Stimulated activated CD4-positive, alpha-beta T cell treated with anti-CD3 and anti-CD28 coated beads, Interleukin-2, amount 100 ng/mL, for 48 hours (primary cell): ENCODE measurements at places on chromosomes 16 and 17.

DNA sequence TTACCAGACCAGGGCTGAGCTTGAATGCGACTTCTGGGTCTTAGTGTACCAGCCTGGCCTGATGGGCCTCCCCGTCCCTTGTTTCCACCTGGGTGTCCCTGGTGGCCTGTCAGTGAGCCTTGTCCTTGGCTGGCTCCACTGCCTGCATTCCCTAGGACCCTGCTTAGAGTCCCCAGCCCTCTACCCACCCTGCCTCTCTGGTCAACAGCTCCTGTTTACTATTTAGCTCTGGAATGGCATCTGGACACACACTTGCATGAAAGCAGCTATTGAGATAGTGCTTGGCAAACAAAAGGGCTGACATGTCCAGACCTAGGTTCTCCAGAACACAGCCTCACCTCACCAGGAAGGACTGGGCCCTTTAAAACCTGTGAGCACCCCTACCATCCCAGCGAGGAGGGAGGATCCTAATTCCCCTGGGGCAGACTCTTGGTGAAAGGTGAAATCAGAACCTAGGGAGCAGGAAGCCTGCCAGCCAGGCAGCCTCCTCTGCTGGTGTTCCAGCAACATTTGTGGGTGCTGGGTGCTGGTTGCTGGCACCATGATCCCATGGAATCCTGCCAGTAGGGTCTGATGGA lies 38.8 kb downstream of the RAI1 start:
- DNase-seq: no peak

DNA sequence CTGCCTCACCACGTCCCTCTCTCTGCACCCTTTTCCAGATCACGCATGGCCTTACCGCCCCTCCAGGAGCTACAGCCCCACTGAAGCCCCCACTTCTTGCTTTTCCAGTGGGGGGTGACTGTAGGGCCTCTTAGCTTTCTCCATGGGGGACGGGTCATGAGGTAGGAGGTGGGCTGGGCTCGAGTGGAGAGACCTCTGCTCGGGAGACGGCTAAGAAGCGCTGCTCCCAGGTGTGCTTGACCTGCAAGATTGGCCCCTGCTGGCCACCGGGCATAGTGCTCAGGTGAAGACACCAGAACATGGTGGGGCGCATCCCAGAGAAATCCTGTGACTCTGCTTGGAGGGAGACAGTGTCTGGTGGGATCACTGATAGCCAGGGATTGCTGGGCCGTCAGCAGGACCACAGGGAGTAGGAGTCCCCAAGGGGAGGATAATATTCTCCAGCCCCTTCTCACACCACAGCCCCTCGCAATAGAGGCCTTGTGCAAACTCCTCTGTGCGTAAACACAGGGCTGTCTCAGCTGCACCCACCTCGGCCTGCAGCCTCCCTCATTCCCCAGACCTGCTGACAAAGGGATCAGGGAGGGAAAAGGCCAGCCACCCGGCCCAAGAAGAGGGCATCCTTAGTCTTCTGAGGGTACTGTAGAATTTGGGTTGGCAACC lies 8.9 kb upstream of the GALK1 start:
- DNase-seq: no peak

- no peak for DNase-seq
These were observed 72.7 kb downstream of the SDR42E1 start for GRCh38 chr16:81938326-81939163.

GRCh38 chr16:88298833-88299745 lies 83.7 kb upstream of the ZNF469 start:
- DNase-seq: peak; percentile 4

DNA sequence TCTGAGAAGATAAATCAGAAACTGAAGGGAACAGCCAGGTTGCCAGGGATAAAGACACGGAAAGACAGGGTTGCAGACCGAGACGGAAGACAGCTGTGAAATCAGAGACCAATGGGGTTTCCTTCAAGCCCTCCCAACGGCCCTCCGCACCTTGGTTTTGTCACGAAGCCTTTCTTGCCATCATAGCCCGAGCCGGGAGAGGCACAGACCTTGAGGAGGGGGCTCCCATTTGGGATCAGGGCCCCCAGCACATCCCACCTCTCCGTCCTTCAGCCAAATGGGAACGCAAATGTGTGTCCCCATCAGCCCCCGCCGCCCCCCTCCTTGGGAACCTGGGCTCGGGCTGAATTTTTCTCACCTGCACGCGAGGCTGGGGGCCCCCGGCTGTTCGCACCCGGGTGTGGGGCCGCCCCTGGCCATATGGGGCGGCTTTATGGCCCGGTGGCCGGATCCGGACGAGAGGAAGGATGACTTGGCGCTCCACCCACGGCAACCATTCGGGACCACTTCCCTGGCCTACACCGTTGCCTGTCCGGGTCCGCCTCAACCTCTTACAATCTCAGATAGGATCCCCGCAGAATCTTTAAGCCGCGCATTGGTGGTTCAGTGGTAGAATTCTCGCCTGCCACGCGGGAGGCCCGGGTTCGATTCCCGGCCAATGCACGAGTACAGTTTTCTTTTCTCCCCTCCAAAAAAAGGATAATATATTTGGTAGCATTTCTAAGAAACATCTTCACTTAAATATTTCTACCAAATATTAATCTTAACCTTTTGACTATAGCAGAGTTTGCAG lies 1.4 kb upstream of the HES7 start:
- DNase-seq: peak; percentile 96

DNA sequence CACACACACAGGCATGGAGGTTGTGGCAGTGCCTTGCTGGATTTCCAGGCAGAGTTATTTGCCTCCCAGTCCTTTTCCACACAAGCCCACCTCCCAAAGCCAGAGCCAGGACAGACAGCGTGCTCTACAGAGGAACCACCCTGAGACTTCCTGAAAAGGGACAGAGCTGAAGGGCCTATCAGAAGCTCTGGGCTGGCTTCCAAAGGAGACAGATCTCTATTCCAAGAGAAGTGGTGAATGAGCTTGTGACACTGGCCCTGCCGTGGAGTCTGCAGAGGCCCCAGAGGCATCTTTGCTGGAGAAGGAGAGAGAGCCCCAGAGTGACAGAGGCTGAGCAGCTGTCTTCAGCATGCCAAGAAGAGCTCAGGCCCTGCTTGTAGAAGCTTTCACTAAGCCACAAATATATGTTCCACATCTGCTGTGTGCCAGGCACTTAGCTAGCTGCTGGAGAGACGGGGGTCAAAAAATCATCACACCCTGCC lies 8.3 kb upstream of the LPCAT2 start:
- no peak for DNase-seq

DNA sequence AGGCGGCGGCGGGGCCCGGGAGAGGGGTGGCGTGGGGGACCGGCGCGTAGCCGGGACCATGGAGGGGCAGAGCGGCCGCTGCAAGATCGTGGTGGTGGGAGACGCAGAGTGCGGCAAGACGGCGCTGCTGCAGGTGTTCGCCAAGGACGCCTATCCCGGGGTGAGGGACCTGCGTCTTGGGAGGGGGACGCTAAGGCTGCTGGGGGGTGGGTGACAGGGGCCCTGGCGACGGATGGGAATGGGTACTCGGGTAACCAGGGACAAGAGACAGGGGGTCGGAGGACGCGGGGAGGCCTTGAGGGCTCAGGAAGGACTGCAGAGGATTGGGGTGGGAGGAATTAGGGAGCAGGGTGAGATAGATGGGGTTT lies 243 bp downstream of the RND2 start:
- DNase-seq: no peak

DNA sequence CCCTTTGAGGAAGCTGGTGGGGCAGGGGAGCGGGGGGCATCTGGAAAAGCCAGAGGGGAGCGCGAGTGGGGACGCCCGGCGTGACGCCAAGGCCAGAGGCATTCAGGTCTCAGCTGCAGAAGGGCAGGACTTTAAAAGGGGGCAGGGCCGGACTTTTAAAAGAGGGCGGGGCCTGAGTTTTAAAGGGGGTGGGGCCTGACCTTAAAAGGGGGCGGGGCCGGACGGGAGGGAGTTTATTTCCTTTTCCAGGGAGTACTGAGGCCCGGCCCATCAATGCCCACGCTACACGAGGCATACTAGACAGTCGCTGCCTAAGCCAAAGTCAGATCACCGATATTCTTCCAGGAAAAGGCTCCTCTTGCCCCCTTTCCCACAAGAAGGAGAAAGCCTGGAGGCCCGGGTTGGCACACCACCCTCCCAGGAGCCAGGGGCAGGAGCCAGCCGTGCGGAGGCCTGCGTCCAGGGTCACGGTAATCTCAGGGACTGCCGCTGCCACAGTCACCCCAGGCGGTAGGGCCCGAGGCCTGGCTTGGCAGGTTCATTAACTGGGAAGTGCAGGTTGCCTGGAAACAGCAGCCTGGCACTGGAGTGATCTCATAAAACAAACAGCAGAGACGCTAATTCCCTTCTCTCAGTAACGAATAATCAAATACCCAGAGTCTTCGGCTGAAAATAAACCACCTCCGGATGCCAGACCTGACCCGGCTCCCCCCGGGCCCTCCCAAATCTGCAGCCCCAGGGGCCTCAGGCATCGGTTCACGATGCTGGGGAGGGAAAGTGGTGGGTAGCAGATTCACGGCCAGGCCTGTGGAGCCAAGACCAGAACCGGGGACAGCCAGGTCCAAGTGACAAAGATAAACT lies 90.7 kb downstream of the TIMM22 start:
- no peak for DNase-seq

- no peak for DNase-seq
These were observed 8.5 kb upstream of the YPEL3 start for GRCh38 chr16:30104492-30104891.

DNA sequence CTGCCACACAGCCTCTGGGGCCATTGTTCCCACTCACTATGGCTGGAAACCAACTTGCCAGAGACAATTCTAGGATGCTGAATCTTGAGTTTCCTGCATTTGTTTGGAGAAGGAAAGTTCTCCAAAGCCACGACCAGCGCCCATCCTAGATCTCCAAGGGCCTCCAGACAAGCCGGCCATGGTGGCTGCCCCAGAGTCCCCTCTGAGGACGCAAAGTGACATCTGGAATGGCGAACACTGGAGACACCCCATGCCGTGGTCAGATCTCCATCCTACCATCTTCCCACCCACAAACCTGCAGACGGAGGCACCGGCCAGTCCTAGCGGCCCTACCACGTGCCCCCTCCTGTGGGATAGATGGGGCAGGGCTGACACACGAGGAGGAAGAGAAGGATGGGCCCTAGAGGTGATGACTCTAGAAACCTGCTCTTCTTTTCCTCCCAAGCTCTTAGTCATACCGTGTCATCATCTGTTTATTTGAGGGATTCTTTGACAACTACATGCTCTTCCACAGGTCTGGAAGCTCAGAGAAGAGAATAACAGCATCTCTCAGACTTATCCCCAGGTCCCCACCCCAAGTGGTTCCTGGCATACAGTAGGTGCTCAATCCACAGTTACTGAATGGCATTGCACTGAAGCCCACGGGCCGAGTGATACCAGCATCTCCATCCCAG lies 71.3 kb downstream of the MYH11 start:
- no peak for DNase-seq

DNA sequence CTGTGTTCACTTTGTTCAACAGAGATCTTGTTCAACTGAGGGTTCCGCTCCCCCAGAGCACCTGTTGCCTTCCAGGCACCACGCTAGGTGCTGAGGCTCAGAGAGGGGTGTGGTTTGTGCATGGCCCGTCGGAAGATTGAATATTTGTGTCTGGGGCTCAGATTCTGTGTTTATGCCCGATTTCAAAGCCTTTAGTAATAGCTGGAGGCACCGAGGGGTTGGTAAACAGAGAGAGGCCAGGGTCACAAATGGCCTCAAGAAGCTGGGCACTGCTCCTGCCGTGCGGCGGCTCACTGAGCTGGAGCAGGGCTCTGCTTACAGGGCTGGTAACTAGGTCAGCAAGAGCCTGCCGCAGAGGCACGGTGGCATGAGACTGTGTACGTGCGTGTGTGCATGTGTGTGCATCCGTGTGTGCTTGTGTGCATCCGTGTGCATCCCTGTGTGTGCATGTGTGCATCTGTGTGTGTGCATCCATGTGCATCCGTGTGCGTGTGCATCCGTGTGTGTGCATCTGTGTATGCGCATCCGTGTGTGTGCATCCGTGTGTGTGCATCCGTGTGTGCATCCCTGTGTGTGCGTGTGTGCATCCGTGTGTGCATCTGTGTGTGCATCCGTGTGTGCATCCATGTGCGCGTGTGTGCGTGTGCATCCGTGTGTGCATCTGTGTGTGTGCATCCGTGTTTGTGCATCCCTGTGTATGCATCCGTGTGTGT lies 5.4 kb downstream of the ITGAE start:
- DNase-seq: no peak

- DNase-seq: peak; percentile 30
These were observed 295.8 kb downstream of the FOXL1 start for GRCh38 chr16:86874141-86874540.

DNA sequence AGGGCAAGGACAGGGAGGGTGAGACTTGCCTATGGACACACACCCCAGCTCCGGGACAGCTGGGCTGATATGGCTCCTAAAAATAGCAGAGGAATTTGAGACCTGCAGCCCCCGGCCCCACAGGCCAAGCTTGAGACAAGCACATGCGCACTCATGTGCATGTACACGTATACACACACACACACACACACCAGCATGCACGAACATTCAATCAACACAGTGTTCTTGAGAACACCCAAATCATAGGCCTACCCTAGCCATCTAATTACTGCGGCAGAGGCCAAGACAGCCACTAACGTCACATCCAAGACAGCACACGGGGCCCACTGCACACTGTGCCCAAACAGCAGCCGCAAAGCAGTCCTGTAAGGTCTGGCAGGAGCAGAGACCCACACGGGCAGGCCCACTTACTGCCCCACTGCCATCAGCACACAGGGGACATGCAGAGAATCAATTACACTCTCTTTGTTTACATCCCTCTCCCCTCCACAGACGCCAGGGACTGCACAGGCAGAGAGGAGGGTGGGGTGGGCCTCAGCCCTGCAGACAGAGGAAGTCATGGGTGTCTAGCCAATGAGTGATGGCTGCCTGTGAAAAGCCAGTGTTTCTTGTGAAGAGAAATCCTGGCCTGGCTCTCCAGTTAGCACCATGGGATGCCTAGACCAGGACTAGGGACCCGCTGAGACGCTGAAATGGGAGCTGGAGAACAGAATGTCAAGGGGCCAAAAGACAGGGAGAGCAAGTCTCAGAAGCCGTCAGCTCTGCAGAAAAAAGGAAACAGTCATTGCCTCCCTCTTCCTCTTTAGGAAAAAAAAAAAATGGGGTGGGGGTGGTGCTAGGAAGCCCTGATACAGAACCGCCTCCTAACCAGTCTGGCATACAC lies 39.3 kb downstream of the MYO18A start:
- DNase-seq: no peak
